ENCODE measurements at places on chromosomes 4 and X.

DNA sequence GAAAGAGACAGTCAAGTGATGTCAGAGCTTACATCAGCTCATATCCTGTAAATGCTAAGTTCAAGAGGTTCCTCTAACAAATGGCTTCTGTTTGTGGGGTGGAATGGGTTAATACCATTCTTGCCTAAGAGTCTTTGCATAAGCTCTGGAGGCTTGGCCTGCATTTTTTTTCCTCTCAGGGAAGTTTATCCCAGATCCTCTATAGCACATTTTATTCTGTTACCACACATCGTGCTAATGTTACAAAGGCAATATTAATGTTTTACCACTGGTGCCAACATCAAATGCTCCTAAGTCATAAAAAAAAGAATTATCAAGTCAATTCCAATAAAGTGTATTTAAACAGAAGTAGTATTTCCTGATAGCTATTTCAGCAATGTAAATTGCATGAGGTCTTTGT lies 2.9 kb upstream of the ADH6 start:
- no peak for DNase-seq

- no peak for DNase-seq
Measured at GRCh38 chrX:140298960-140299825, 205.7 kb downstream of the SOX3 start.

GRCh38 chr4:147482281-147482680 lies 1.4 kb downstream of the EDNRA start:
- DNase-seq, result no peak

DNA sequence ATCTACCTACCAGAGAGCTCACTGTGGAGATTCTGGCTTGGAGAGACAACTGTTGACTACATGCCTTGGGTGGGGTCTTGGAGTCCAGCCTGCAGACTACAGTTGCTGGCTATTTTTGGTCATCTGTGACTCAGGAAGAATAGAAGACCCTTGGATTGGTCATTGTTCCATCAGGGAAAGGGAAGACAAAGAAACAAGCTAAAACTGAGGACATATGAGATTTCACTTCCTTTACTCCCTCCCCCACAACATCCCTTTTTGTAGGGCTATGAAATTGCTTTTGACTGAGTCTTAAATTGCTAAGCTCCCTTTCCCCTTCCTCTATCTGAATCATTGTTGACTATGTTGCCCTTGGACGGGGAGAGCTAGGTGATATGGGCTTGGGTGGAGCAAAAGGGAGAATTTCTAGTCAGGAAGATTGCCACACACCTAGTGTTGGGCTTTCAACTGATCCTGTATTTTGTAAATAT lies 11.7 kb downstream of the MSN start:
- no peak for DNase-seq

Measured in omental fat pad (tissue), 4 donors.